SJSA1 (cell line): ENCODE measurements at places on chromosomes 2 and 18.
A peak's percentile ranks its signal among the peaks of the same experiment; 100 is the strongest.

- no peak for DNase-seq
Measured at GRCh38 chr2:191064590-191064989, 50.6 kb upstream of the STAT1 start.

DNA sequence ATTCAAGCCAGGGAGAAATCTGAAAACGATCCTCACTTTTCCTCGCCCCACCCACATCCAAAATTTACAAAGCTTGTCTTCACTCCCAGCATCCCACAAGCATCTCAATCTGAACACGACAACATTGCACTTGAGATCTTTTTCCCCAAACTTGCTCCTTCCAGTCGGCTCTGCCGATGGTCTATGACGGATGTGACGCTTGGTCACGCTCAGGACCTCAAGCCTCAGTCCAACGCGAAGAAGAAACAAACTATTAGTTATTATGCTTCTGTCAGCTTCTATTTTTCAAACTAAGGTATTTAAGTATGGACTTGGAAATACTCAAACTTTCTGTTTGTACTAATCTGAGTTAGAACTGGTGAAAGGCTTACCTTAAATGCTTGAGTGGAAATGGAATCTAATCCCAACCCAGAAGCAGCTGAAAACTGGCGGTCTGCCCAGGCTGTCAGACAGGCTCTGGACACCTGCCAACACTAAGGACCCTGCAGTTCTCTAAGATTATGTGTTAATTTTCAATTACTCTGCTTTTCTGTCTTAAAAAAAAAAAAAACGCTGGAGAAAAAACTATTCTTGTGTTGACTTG is 132.1 kb upstream of the DNMT3A start:
- no peak for DNase-seq

DNA sequence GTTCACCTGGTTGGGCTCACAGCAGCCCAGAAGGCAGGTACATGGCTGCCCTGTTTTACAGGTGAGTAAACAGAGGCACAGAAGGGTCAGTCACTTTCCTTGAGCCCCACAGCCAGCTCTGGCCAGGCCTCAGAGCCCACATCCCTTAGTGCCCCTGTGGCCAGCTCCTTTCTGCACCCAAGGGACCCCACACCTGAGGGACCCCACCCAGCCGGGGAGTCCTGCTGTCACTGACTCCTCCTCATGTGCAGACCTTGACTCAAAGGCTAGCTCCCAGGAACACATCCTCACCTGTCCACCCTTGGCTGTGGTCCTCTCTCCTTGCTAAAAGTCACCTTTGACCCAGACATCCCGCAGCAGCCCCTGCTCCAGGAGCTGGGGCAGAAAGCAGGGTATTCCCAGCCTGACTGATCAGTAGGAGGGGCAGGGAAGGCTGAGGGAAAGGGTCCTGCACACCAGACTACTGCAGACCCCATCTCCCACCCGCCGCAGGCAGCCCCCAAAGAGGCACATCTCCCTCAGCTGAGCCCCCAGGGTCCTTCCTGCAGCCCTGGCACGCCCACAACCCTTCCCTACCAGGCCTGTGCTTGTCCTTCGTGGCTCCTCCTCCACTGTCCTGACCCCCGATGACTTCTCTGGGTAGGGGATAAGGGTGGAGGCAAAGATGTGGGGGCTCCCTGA is 9.8 kb upstream of the ARHGEF4 start:
- no peak for DNase-seq

- no peak for DNase-seq
Measured at GRCh38 chr2:62192811-62193210, 3.1 kb upstream of the B3GNT2 start.

DNA sequence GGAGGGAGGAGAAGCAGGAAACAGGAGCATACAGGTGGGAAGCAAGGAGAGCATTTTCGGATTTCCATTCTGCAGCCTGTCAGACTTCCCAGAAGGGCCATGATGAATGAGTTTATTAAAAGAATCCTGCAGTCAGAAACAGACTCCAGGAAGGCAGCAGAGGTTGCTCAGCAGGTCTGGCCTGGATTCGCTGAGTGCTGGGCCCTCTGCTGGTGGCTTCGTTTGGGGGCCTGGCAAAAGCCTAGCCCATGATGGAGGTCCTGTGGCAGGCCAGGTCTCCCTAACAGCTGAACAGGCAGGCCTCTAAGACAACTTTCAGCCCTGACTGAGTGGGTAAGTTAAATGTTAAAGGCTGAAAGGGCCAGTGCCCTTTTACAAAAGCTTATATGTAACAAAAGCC is 108.2 kb upstream of the CAPN13 start:
- peak; percentile 4 for DNase-seq

- DNase-seq: no peak
Measured at GRCh38 chr2:232927793-232928550, 57.9 kb downstream of the SNORC start.

GRCh38 chr2:67479261-67479660 is 82.1 kb downstream of the ETAA1 start:
- no peak for DNase-seq

DNA sequence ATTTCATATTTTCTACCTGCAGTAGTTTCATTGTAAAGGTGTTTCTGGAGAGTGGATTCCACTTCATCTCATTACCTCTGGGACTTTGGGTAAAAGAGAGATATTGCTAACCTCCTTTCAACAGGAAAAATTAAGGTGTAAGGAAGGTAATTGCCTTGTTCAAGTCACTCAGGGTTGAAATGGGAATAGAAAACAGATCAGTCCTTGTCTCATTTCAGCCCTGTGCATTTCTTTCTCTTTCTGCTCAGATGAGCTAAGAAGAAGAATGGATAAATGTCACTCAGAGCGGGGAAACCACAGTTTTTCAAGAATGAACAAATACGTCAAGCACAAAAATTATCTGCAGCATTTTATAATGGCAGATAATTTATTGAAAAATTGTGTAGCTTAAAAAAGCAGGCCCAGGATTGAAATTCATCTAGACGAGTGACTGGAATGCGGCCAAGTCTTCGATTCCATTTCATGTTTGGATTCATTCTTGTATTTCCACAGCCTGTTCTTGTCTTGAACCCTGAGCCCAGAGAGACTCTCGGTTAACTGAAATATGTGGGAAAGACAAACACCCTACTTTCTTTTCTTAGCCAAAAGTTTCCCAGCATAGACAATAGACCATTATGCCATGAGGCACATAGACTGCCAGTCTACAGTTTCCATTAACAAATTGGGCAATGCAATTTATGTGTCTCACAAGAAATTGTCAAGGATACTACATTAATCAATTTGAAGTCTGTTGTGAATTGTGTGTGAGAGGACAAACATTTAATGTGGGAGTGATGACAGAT is 107.9 kb downstream of the POLE4 start:
- no peak for DNase-seq

GRCh38 chr2:144084114-144084661 is 435.7 kb downstream of the ZEB2 start:
- peak; percentile 60 for DNase-seq

DNA sequence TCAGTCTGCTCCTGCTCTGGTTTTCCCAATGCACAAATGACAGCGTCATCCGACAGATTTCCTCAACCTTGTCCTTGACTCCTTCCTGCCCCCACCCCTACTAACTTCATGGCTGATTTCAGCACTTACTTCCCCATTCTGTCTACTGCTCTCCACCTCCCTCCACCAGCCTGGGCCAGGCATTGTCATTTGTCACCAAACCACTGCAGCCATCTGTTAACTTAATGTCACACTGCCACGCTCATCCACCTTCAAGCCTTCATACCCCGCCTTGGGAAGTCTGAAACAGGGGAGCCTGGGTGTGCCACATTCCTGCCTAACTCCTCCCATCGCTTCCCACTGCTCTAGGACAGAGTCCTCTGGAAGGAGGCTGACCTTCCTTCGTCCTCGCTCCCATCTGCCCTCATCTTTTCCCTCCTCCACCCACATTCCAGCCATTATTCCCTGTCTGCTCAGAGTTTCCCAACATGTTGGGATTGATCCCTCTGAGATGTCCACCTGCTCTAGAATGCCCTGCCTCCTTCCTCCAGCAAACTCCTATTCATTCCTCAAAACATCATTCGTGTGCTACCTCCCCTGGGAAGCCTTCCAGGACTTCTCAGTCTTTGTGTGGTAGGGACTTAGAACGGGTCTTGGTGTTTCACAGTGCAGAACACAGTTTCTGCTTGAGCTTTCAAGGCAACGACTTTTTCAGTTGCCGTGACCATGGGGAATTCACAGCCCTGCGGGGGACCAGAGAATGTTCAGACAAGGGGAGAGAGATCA is 42.2 kb upstream of the SMAD7 start:
- no peak for DNase-seq

DNA sequence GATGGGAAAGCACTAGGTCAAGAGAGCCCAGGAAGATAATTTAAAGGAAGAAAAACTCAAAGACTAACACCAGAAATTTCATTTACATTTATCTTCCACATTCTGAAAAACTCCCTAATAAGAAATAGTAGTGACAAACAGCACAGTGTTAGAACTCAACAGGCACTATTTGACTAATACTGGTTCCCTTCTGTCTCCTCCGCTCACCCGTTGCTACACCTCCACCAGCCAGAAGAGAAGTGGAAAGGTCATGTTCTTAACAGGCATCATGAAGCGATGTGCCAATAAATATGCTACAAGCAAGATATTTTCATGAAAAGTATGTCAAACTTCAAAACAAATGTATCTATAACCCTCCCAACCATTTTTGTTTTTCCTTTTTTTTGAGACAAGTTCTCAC is 5.7 kb downstream of the ROCK1 start:
- no peak for DNase-seq

GRCh38 chr2:34143149-34143548 is 544.0 kb upstream of the FAM98A start:
- DNase-seq: no peak

GRCh38 chr2:191601060-191601459 is 76.9 kb upstream of the NABP1 start:
- no peak for DNase-seq

DNA sequence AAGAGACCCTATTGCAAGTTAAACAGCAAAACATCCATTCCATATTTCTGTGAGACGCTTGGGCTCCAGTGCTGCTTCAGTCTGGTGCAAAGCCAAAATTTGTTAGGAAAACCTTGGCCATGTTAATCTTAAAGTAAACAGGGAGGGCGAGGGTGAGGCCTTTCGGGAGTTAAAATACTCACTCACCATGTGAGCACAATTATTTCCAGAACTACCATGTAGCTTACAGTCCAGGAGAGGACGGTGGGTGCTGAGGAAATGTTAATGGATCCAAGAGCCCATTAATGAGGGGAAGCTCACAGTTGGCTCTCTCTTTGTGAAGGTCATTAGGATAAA is 286.4 kb downstream of the SLC8A1 start:
- DNase-seq: no peak
